ENCODE measurements at places on chromosomes 4 and X. TPM values are rescaled to one million over a fixed set of nuclear protein-coding genes. Genes with fewer than 3 reads are reported as not detected.

The FAM241A gene
- total RNA-seq, result 2.8 TPM

The CFI gene
- not detected for total RNA-seq

The DKK2 gene
- total RNA-seq, result 0.32 TPM

The CXorf49B gene
- not detected for total RNA-seq

The LRIT3 gene
- not detected for total RNA-seq

Measured in foreskin keratinocyte (primary cell).